ENCODE measurements at places on chromosomes 13 and 19. TPM values are rescaled to one million over a fixed set of nuclear protein-coding genes. Genes with fewer than 3 reads are reported as not detected.

Gene KCNRG
- 0.98 TPM for polyA plus RNA-seq

Gene IGSF23
- 8.8 TPM for polyA plus RNA-seq

Gene CEACAM6
- polyA plus RNA-seq: not detected

Gene SPC24
- polyA plus RNA-seq: 8.8 TPM

Gene VWA8
- 7.4 TPM for polyA plus RNA-seq

Gene MBD3L2
- polyA plus RNA-seq: not detected

Gene MBD3L3
- polyA plus RNA-seq: not detected

Gene GFY
- polyA plus RNA-seq: not detected

Gene MEIOSIN
- not detected for polyA plus RNA-seq

Gene LGALS14
- polyA plus RNA-seq: not detected

DNA sequence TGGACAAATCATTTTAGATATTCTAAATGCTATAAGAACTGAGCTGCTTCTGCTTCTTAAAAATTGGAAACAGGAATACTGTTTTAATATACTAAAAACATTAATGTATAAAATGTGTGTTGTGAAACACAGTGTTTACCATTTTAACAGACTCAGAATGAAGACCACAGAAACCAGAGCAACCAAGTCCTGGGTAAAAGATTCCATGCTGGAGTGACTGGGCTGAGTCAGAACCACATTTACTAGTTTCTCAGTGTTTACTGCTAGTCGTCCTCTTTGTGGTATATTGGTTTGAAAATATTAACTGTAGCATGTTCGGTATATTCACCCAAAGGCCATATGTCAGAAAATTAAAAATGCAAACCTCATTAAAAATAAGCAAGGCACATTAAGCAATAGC is 31.9 kb downstream of the ANKRD10 start:
- no peak for DNase-seq

- DNase-seq: no peak
Measured at GRCh38 chr19:7461841-7462629, 26.8 kb downstream of the PEX11G start.

DNA sequence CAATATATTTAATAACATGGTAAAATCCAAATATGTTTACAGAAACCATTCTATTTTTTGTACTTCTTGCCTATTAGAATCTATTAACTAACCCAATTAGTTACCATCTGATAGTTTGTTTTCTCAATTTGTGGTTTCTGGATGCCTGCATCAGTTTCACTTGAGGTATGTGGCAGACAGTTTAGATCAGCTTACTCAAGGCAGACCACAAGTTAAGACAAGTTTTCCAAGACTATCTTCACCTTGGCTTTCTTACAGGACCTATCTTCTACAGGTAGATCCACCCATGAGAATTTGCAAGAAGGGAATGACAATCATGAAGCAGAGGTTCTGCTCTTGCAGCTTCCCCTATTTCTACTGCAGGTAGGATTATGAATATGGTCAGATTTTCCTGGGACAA is 458.6 kb downstream of the DACH1 start:
- DNase-seq: no peak

DNA sequence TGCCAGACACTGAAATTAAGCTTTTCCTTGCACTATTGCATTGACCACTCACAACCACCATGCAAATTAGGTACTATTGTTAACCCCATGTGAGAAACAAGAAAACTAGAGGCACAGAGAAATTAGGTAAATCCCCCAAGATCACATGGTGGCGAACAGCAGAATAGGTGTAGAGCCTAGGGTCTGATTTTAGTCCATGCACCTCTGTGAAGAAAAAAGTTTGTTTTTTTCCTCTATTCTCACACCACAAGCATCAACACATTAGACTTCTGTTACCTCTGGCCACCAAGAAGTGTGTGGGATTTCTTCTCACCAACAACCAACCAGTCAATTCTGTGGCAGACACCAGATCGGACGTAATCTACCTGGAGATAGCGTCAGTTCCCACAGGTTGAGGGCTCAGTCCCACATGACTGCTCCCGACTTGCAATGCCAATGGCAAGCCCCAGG is 391.9 kb downstream of the COG6 start:
- DNase-seq: no peak

DNA sequence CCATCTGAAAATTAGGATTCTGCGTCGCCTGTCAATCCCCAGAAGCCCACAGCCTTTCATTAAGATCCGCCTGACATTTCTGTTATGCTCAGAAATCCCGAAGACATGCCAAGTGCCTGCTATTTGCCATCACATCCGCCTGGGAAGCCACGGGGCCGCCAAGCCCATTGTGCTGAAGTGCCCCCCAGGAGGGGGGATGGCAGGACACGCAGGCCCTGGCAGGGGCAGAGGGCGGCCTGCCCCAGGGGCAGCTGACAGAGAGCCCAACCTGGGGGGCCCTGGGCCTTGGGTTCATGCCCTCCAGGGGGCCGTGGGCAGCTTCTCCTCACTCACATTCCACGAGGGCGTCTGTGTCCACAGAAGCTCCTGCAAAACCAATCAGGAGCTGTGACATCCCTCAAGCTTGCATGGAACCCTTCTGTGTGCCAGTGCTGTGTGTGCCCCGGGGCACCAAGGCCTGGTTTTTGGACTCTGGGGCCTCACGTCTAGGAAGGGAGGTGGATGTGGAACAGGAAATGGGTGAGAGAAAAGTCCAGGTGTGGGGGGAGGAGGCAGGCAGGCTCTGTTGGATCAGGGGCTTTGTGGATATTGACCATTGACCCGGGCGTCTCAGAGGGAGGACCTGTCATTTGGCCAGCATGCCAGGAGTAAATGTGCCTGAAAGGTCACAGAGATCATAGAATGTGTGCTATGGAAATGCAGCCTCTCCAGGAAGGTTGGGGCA is 122.9 kb downstream of the URI1 start:
- no peak for DNase-seq

GRCh38 chr13:68736961-68737360 is 1370.7 kb upstream of the ATXN8OS start:
- DNase-seq: no peak

- DNase-seq: no peak
Measured at GRCh38 chr19:40355975-40356680, 7.6 kb downstream of the PLD3 start.

- no peak for DNase-seq
Measured at GRCh38 chr13:50589139-50589538, 254.4 kb downstream of the DLEU7 start.

DNA sequence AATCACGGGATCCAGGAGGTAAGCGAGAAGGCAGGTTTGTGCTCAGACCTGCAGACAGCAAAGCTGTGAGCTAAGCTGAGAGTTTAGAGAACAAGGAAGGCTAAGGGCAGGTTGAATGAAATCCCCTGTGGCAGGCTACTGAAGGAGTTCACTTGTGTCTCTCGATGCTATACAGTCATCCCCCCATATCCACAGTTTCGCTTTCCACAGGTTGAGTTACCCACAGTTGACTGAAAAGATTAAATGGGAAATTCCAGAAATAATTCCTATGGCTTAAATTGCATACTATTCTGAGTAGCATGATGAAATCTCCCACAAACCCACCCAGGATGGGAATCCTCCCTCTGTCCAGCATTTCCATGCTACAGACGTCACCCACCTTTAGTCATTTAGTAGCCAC is 49.6 kb downstream of the ABCC4 start:
- no peak for DNase-seq

DNA sequence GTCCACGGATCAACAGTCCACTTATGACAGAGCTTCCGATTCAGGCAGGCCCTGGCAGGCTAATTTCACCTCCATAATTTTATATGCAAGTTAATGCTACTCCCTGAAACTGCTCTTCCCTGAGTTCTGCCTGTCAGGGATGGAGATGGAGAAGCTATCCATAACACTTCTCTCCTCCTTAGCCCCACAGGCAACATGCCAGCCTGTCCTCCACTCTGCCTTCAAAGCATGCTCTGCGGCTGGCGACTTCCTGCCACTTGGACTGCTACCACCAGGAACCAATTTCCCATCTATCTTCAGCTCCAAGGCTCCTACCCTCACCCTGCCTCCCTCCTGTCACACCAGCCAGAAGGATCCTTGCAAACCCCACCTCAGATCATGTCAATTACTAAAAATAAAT is 35.4 kb downstream of the GSX1 start:
- no peak for DNase-seq

GRCh38 chr19:14516746-14517438 is 1.3 kb downstream of the DNAJB1 start:
- no peak for DNase-seq

DNA sequence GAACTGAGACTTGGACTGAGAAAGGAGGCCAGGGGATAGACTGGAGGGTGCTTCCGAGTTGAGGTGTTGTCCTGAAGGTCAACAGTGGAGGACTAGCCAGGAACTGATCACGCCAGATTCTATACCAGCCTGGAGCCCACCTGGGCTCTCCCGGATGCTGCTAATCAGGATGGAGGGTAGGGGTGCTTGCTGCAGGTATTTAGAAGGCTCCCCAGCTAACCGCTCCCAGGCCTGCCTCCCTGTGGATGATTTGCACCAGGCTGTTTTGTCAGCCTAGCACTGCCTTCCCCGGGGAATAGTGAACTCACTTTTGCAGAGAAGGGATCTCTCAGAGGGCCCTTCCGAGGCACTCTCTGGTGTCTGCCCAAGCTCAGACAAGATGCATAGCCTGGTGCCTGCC is 60.5 kb upstream of the KCTD15 start:
- no peak for DNase-seq

DNA sequence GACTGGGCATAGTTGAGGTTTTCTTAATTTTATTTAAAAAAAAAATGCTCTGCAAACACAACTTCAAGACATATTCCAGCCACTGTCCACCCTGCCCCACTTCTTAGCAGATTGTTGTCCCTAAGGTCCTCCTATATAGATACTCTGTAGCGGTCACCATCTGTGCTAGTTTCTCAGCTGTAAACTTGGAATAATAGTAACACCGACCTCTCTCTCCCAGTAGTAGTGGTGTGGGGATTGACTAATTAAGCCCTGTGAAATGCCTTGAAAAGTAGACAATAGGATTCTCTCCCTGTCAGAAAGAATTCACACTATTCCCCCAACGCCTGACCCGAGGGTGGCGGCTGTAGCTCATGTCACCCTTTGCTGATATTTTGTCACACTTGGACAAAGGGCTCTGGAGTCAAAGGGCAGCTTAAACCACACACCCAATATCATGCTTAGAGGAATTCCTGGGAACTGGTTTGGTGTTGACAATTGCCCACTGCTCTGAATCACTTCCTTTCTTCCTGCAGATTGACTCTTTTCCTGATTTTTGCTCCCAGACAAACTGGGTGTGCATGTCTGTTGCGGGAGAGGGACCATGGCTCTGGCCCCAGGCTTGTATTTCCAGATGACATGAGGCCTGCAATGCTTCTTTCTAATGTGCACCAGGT is 9.2 kb upstream of the SERP2 start:
- peak; percentile 82 for DNase-seq

DNA sequence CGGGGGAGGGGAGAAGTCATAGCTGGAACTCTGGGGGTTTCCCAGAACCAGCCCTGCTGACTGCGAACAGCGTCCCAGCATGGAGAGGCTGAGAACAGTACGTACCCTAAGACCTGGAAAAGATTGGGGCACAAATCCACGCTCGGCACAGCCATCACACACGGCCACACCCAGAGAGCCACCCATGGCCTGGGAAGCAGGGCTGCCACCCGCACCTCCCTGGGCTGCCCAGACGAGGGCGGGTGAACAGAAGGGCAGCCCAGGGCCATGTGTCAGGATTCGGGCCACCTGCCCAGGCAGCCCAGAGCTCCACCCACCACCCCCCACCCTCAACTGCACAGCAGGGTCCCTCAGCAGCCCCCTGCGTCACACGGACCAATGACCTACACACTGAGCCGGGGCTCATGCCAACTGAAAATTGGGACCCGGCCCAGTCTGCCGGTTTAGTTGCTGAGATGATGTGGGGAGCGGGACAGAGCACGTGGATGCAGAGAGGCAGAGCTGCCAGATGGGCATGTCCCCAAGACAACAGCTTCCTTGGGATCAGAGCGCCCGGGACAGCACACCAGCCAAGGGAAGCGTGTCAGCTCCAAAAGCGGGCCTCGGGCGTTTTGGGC is 8.5 kb downstream of the UBXN6 start:
- no peak for DNase-seq

DNA sequence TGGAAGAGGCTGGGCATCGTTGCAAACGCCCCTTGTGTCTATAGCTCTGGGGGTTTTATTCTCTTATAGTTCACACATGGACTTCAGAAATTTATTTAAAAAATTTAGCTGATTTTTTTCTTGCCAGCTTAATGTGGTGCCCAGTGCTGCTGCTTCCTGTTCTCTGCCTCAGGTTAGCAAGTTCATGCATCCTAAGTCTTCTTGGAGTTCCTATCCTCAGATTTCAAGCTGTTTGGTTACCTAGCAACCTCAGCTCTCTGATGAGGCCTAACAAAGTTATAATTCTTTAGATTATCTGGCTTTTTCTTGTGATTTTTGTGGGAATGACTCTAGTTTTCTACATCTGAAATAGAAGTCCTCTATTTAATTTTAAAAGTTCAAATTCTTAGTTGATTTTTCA is 250.9 kb downstream of the MAB21L1 start:
- no peak for DNase-seq

DNA sequence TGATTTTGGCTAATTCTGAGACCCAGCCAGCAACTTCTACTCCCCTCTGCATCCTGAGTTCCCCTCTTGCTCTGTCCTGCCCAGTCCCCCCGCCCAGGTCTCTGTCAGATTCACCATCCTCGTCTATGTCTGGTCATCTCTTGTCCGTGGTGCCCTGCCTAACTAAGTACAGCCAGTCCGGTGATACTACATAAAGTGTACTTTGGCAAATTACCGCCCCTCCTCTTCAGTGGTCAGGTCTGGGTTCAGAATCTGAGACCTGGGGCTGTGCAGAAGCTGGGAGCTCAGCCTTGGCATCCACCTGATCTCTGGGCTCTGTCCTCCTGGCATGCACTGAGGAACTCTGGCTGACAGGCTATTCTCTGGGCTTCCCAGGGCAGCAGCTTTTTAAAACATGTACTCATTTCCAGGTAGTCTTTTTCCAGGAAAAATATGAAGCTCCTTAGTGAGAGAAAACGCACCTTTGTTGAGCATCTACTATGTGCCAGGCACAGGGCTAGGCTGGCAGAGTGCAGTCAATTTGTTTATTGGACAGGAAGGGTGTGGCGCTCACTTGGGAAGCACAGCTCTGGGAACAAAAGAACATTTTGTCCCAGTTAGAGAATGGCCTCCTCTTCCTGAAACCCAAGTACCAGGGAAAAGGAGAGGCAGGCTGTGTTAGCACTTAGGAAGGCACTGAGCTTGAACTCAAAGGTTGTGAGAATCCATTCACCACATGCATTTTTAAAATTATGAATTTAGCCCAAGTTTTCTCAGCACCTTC is 88.9 kb downstream of the TSHZ3 start:
- no peak for DNase-seq

GRCh38 chr13:93942016-93942415 is 537.5 kb downstream of the DCT start:
- no peak for DNase-seq

GRCh38 chr13:99314640-99315176 is 7.5 kb upstream of the GPR183 start:
- DNase-seq: no peak
